OCI-M1 (cell line): ENCODE measurements at places on chromosomes 12 and 14.

GRCh38 chr12:111557271-111558106, 41.6 kb downstream of the ATXN2 start:
- DNase-seq, result no peak

DNA sequence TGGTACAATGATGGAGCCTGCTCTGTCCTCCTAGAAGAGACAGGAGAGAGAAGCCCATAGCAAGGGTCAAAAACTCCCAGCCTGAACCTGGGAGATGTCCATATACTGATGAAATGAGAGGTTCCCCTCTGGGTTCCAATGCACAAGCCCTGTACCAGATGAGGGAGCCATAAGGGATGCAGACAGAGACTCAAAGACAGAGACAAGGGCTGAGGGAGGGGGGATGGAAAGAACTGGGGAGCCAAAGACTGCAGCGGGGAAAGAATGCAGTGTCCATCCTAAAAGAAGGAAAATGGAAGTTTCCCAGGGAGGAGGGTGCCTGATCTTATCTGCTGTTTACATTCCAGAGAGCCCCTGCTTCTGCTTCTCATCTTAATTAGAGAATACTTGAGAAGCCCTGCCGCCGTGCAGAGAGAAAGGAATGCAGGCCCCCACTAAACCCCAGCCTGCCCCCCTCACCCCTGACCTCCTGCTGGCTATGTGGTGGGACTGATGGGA, 27.7 kb downstream of the KRT18 start:
- DNase-seq, result no peak

- DNase-seq, result no peak
These were observed 32.0 kb downstream of the ANAPC7 start for GRCh38 chr12:110371408-110372055.

- DNase-seq, result no peak
These were observed 9.9 kb downstream of the BMAL2 start for GRCh38 chr12:27342536-27342935.

- DNase-seq, result no peak
These were observed 12.4 kb downstream of the CALM1 start for GRCh38 chr14:90409209-90409730.

- no peak for DNase-seq
These were observed 9.2 kb upstream of the CYP46A1 start for GRCh38 chr14:99674776-99675381.

DNA sequence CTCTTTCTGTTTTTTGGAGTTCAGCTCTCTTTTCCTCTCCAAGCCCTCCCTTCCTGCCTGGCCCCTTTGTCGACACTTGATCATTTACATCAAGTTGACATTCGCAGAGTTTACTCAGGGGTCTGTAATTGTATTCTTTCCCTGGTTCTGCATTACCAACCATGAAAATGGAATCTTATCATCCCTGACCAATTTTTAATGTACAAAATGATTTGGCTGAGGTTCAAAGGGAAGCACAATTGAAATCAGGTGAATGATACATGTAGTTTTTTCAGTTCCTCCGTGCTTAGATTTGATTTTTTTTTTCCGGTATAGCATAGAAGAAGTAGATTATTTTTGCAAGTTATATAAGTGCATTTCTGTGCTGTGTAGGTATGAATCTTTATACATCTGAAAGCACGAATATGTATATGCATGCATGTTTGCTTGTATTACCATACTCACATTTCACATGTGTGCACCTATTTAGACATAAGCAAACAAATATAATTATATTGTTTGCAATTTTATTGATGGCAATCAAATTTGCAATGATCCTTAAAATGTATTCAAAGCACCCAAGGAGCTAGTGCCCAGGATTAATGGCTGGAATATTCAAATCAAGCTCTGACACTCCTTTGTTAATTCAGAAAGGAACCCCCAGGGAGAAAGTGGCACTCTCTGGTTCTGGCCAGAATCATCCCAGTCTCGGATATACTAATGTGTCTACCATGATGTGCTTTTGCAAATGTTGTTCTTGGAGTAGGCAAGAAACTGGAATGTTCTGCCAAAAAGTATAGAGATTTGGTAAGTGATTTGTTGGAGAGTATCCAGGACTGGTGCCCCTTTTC, 189.3 kb downstream of the VRK1 start:
- DNase-seq, result no peak

DNA sequence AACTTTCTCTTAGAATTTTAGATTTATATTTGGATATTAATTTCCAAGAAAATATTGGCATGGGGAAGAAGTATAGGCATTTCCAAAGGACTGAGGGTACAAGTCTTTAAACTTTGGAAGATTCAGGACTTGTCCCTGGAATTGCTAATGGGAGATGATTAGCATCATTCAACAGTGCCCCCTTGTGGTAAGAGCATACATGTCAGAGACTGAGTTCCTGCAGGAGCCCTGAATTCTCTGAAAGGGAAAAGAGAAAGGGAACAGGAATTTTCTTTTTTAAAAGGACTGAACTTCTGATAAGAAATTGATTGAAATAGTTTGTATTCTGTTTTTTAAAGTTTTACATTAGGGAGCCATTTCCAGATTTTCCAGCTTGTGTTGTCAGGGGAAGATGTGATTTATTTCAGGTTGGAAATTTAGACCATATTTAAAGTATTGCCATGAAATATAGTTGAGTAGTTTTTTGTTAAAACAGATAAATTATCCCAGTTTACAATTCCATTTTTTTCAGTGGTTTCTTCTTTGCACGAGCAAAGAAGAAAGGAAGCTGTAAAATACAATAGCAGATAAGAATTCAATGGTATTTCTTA, 44.0 kb upstream of the REP15 start:
- DNase-seq, result peak; percentile 76

- DNase-seq, result no peak
These were observed 61.1 kb downstream of the RPS6KA5 start for GRCh38 chr14:90999299-90999698.

GRCh38 chr12:92108651-92109050, 37.0 kb downstream of the BTG1 start:
- DNase-seq, result peak; percentile 73

DNA sequence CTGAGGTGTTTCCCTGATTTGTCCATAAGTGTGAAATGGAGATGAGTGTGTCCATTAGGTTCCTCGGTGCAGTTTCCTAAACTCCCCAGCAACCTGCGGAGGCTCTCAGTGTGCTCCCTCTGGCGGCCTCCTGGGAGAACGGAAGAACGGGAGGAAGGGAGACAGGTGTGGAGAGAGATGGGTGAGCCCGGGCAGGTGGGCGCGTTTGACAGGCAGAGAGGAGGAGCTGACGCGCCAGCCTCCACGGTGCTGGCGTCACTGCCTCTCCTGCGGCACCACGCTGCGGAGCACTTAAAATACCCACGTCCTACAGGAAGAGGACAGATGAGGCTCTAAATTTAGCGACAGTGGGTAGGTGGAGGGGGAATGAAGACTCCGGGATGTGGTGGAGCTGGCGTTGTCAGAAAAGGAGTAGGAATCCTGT, 26.8 kb upstream of the PEX5 start:
- DNase-seq, result no peak

DNA sequence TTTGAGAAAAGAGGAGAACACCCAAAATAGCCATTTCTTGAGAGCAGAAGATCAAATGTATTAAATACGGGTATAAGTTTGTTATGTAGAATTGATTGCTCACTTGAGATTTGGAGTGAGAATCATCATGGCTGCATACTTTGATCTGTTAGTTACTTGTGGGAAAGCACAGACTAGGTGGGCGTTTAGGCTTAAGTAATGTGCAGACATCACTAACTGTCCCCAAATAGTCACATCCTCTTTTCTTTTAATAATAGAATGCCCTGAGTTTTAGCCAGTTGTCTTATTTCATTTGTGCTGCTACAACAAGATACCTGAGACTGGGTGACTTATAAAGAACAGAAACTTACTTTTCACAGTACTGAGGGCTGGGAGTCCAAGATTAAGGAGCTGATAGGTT, 14.3 kb upstream of the GTF2A1 start:
- DNase-seq, result no peak

GRCh38 chr12:110661337-110661972, 27.5 kb downstream of the HVCN1 start:
- no peak for DNase-seq

GRCh38 chr12:52137746-52138145, 54.1 kb downstream of the KRT80 start:
- DNase-seq, result no peak
